ENCODE measurements at places on chromosomes 7 and 10. TPM values are rescaled to one million over a fixed set of nuclear protein-coding genes. Genes with fewer than 3 reads are reported as not detected.

Gene PTF1A
- not detected for total RNA-seq

Gene CELF2
- total RNA-seq, result 154 TPM

Gene LRRTM3
- total RNA-seq, result not detected

Gene ZNF503
- total RNA-seq, result 0.07 TPM

Gene CDHR1
- not detected for total RNA-seq

Gene TACC2
- total RNA-seq, result not detected

Gene TOMM7
- 277 TPM for total RNA-seq

Gene VAX1
- not detected for total RNA-seq

Gene ADARB2
- not detected for total RNA-seq

Gene DNAH11
- total RNA-seq, result 1.9 TPM

Gene PRPS1L1
- not detected for total RNA-seq

Gene SEMA4G
- total RNA-seq, result 1.0 TPM
